T-helper 1 cell (primary cell): ENCODE measurements at places on chromosomes 2 and 18.

DNA sequence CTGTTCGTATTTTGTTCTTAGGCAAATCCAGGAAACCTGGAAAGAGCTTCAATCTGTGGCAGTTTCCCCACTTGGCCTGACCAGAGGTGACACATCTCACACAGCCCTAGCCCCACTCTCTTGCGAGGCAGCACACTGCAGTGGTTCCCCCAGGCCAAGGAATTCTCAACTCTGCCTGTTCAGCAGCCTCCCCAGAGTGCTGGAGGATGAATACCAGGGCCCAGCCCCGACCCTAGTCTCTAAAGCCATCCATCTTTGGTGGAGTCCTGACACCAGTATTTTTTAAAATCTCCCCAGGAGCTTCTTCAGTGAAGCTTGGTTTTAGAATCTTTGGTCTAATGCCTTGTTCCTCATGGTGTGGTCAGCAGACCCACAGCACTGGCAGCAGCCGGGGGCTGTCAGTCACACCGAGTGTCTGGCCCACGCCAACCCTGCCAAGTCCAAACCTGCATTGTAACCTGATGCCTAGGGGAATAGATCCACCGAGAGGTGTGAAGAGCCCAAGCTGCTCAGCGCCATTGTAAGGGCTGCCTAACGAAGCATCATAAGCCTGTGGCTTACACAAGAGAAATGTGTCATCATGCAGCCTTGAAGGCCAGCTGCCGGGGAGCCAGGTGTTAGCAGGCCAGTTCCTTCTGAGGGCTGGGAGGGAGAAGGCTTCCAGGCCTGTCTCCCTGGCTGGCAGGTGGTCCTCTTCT is 428.7 kb upstream of the ID2 start:
- DNase-seq, result no peak

DNA sequence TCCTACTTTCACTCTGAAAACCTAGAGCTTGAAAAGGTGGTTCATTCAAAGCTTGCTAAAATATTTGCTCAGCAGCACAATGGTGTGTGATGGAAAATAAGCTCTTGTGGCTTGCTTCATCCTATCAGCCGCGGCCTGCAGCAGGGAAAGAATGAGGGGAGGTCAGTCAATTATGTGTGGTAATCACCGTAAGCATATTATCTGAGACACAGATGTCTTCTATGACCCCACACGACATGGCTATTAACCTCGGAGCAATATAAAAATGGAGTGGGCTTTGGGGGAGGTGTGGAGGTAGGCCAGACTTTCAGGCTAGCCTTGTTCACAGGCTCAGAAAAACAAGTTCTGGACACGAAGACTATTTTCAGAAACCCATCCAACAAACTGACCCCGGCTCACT is 98.4 kb upstream of the SIX3 start:
- no peak for DNase-seq

- no peak for DNase-seq
Measured at GRCh38 chr18:51789871-51790270, 550.1 kb upstream of the DCC start.

GRCh38 chr18:57772387-57772799 is 30.7 kb downstream of the ATP8B1 start:
- DNase-seq, result no peak

DNA sequence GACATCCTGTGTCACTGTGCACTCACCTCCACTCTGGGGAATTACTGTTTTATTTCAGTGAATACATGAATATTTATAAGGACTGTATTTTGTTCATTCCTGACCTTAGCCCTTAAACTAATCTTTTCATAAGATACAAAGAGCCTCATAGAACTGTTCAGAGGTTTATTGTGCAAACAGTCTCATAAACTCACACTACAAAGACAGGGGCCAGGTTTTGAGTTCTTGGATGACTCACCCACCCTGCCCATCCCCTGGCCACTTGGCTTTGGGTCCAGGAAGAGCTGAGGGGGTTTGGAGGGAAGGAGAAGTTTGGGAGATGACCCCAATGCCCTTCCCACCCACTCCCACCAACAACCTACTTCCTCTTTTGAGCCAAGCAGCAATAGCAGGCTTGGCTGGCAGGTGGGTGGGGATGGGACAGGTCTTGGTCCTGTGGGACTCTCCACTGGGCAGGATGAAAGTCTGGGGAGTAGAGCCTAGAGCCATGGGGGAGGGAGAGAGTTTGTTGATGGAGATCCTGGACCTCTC is 43.1 kb upstream of the IL1R2 start:
- DNase-seq, result no peak

DNA sequence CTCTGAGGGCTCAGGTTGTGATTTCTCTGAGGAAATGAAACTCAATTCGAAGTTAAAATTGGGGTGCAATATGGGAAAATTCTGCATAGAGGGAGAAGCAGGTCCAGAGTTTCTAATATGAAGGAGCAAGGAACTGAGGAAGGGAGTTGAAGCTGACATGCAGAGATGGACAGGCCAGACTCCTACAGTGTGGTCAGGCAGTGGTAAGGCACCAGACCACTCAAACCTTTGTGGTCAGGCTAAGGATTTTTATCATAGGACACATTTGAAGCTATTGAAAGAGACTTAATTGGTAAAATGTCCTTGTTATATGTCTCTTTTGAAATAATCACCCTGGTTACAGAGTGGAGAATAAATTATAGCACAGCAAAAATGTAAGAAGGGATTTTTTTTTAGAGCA is 1074.8 kb upstream of the CDH2 start:
- no peak for DNase-seq

DNA sequence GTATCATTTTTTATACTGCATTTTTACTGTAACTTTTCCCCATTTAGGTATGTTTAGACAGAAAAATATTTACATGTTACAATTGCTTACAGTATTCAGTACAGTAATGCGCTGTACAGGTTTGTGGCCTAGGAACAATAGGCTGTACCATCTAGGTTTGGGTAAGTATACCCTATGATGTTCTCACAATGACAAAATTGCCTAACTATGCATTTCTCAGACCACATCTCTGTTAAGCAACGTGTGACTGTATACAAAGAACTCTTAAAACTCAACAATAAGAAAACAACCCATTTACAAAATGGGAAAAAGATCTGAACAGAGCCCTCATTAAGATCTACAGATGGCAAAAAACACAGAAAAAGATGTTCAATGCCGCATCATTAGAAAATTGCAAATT is 29.4 kb downstream of the FAM210A start:
- DNase-seq, result no peak

- no peak for DNase-seq
Measured at GRCh38 chr2:71129902-71130151, 202 bp downstream of the MCEE start.

- DNase-seq, result no peak
Measured at GRCh38 chr18:61360404-61361383, 27.5 kb downstream of the CDH20 start.

DNA sequence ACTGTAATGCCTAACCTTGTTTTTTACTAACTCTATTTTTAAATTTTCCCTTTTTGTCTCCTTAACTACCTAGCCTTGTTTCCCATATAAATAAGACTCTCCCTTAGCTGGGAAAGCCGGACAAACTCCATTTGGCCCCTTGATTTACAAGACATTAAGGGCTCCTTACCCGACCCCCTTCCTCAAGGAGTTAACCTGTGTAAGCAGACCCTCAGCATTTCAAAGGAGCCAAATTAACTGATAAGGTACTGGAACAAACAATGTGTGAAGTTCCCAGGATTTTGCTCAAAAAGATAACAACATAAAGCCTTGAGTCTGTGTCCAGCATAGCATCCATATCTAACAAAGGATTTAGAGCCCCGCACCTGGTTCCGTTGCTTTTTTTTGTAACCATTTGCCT is 59.6 kb upstream of the C2orf15 start:
- DNase-seq, result no peak

GRCh38 chr2:16656784-16657391 is 8.7 kb downstream of the CYRIA start:
- no peak for DNase-seq

DNA sequence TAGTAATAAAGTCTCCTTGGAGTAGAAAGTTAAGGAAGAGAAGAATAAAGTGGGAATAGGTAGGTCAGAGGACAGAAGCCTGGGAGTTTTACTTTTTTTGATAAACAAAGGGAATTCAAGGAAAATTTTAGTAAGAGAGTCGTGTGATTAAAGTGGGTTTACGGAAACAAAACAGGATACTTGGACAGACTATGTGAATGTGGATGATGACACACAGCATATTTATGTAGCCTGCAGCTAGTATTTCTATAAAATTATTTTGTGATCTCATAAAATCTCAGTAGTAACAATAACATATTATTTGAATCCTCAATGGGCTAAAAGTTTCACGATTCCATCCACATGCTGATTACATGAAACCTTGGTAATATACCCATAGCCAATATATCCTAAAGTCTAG is 450.7 kb upstream of the PIK3C3 start:
- DNase-seq, result no peak

GRCh38 chr2:240143801-240144648 is 3.6 kb upstream of the OTOS start:
- peak; percentile 66 for DNase-seq

DNA sequence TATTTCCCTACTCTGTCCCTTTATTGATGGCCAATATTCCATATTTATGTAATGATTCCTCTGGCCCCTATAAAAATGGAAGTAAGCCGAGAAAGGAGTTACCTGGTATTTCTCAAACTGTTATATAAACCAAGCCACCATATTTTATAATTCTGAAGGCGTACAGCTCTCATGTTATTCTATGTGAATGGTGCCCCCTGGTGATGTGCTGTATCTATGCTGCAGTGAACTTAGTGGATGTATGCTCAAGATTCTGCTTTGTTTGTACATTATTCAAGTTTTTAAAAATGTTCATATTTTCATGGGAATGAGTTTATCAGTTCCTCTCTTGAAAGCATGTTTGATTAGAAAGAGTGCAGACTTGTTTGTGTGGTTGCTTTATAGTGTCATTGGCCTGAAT is 194.5 kb upstream of the LRRTM1 start:
- no peak for DNase-seq
